Stimulated activated CD8-positive, alpha-beta memory T cell treated with anti-CD3 and anti-CD28 coated beads, Interleukin-4, amount 100 ng/mL, for 4 hours (primary cell): ENCODE measurements at places on chromosomes 2 and 18.

GRCh38 chr2:104774631-104775030 is 79.3 kb upstream of the POU3F3 start:
- no peak for DNase-seq

- DNase-seq = no peak
Measured at GRCh38 chr2:112582314-112582746, 2.1 kb upstream of the CHCHD5 start.

DNA sequence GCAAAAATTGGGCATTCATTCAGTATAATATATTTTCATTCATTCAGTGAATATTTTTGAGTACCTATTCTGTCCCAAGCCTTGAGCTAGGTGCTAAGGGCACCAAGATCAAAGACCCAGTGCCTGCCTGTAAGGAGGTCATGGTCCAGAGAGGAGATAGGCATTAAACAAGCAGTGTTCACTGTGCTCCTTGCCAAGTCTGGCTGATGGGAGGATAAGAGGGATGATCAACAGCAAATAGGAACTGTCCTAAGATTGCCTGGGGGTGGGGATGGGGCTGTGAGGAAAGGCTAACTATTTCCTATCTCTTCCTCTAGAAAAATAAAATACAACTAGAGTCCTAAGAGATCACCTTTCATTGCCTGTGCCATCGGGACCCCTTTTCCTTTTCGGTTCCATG is 60.4 kb downstream of the SETBP1 start:
- DNase-seq = no peak

DNA sequence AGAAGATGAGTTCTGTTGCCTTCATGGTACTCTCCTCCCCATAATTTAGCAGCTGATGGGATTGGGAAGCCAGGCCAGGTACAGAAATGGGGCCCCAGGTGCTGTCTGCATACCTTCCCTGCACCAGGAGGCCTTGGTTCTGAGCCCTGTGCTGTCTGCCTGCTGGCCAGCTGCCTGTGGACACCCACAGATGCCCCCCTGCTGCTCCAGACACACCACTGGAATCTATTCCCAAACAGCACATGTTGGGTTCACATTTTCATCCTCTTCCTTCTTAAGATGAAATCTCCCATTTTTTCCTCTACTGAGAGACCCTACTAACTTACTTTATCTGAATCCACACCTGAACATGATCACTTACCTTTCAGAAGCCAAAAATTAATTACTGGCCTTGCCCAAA is 152.0 kb upstream of the CCDC68 start:
- DNase-seq = no peak

- DNase-seq = no peak
Measured at GRCh38 chr2:146477383-146477782, 1367.4 kb upstream of the ACVR2A start.

DNA sequence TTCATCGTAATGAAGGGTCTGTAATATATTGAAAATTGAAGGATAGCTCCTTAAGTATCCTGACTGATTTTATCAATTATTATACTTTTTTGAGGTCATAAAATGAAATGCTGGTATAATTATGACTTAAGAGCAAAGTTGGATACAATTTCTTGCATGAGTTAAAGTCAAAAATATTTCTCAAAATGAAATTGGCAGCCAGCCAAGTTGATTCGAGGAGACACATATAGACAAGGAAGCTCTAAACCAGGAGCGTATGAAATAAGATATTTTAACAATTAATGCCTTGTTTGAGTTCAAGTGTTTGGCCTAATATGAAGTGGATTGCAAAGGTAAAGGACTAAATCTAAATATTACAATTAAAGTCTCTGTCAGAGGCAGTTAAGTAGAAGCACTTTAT is 260.4 kb upstream of the DSEL start:
- DNase-seq = no peak

- no peak for DNase-seq
Measured at GRCh38 chr2:85952196-85952734, 63.5 kb upstream of the ST3GAL5 start.

DNA sequence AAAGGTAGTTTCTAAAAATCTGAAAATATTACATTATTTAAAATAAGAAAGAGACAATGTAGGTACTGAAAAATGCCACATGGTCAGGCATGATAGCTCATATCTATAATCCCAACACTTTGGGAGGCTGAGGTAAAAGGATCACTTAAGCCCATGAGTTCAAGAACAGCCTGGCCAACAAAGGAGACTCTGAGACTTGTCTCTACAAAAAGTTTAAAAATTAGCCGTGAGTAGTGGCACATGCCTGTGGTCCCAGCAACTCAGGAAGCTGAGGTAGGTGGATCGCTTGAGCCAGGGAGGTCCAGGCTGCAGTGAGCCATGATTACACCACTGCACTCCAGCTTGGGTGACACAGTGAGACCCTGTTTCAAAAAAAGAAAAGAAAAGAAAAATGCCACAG is 21.8 kb downstream of the ATAD2B start:
- DNase-seq = no peak
